PC-9 (cell line): ENCODE measurements at places on chromosomes 6 and 20. TPM values are rescaled to one million over a fixed set of nuclear protein-coding genes. Genes with fewer than 3 reads are reported as not detected.

Gene YTHDF1
- 34.5 and 42.6 TPM in 2 replicates for total RNA-seq

Gene ARMH2
- total RNA-seq, result not detected in 2 replicates

Gene NEURL2
- 6.5 and 9.2 TPM in 2 replicates for total RNA-seq

Gene GHRH
- total RNA-seq, result not detected in 2 replicates

DNA sequence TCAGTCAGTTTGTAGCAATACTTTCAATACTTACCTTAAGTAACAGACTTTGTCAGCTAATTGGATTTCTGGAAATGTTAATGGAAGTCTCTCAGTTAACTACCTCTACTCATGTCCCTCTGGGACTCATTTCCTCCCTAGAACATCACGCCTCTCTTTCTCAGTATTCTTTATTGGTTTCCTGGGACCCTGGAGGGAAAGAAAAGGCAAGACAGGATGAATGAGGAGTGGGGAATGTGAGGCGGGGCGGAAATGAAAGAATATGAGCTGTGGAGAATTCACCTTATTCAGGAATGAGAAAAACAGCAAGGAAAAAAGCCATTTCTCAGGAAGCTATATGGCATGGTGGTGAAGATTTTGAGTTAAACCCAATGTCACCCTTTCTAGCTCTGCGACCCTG lies 62.7 kb downstream of the ANKS1A start:
- no peaks in the 10 kb centered on the region for H3K36me3 ChIP-seq
- peaks cover 18% of the 10 kb centered on the region for H3K4me1 ChIP-seq
- no peak for DNase-seq
- no peaks in the 10 kb centered on the region for H3K27me3 ChIP-seq
- H3K4me3 ChIP-seq, result no peak overlapping the region

- no peaks in the 10 kb centered on the region for H3K27me3 ChIP-seq
- no peak for DNase-seq
- H3K4me3 ChIP-seq, result no peak overlapping the region
Measured at GRCh38 chr20:50708845-50709635, 17.7 kb upstream of the RIPOR3 start.

DNA sequence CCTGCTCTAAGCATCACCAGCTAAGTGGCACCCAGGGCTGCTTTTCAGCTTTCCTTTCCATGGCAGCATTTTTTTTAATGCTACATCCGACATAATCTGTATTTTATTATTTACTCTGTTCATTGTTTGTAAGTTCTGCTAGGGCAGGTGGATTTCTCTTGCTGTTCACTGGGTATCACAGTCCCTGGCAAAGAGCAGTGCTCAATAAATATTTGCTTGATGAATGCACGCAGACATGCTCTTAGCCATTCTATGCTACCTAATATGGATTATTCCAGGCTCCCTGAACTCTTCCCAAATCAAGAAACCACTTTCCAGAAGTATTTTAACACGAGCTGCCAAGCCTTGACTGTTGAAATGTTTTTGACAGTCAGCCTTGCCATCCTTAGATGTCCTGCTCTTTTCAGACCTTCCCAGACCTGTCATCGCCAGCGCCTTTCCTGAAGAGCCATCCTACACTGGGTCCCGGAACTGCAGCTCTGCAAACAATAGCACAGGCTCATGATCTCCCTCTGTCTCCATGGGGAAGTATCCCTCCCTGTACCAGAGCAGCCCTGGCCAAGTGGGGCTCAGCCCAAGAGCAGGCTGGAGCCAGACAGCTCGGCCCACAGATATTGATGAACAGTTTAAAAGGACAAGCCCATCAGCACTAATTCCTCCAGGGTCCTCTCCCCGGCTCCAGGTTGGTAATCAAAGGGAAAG lies 136.5 kb upstream of the CDH4 start:
- no peak overlapping the region for H3K4me3 ChIP-seq
- peaks cover 92% of the 10 kb centered on the region for H3K27me3 ChIP-seq
- no peaks in the 10 kb centered on the region for H3K36me3 ChIP-seq

Gene TRIM10
- not detected in 2 replicates for total RNA-seq

- H3K27me3 ChIP-seq, result no peaks in the 10 kb centered on the region
- no peak overlapping the region for H3K27ac ChIP-seq
- no peak for DNase-seq
- H3K4me3 ChIP-seq, result peak overlapping the region; percentile 35; the same call in 1 of the 2 replicates
- 0 out of 2 replicates have a peak, but pooled peaks cover 5% of the 10 kb centered on the region for H3K4me1 ChIP-seq
Measured at GRCh38 chr6:95690328-95690727, 113.0 kb downstream of the MANEA start.

GRCh38 chr6:109927052-109927451 lies 51.1 kb upstream of the GPR6 start:
- H3K36me3 ChIP-seq, result no peaks in the 10 kb centered on the region
- no peaks in the 10 kb centered on the region for H3K27me3 ChIP-seq
- H3K4me1 ChIP-seq, result no peaks in the 10 kb centered on the region

- no peaks in the 10 kb centered on the region for H3K4me1 ChIP-seq
- no peak overlapping the region for H3K4me3 ChIP-seq
- H3K27ac ChIP-seq, result no peak overlapping the region
- no peaks in the 10 kb centered on the region for H3K36me3 ChIP-seq
- DNase-seq, result no peak
Measured at GRCh38 chr20:57417830-57418780, 26.9 kb downstream of the RBM38 start.
